ENCODE measurements at places on chromosomes 13 and 19. TPM values are rescaled to one million over a fixed set of nuclear protein-coding genes. Genes with fewer than 3 reads are reported as not detected.

DNA sequence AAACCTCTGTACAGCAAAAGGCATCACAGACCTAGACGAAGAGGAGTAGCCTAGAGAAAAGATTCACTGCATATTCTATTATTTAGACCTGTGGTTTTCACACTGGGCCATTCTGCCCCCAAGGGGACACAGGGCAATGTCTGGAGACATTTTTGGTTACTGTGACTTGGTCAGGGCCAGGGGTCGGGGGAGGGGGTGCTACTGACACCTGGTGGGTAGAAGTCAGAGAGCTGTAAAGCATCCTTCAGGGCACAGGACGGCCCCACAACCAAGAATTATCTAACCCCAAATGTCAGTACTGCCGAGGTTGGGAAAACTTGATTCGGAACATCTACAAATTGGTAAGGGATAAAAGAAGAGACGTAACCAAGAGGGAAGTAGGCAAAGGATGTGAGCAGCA lies 11.3 kb downstream of the ELAVL1 start:
- H3K4me3 ChIP-seq = no peak overlapping the region
- no peak for DNase-seq
- peaks cover 16% of the 10 kb centered on the region for H3K36me3 ChIP-seq
- no peaks in the 10 kb centered on the region for H3K4me1 ChIP-seq

The SGCG gene
- 0.05 TPM for polyA plus RNA-seq

The URAD gene
- polyA plus RNA-seq = not detected

The SLC5A5 gene
- polyA plus RNA-seq = 2.2 TPM

- H3K4me1 ChIP-seq = no peaks in the 10 kb centered on the region
- no peak overlapping the region for H3K27ac ChIP-seq
- DNase-seq = no peak
- H3K4me3 ChIP-seq = no peak overlapping the region
- no peaks in the 10 kb centered on the region for H3K27me3 ChIP-seq
These were observed 409.3 kb downstream of the ZNF536 start for GRCh38 chr19:30781519-30781918.

All from H1 (cell line).